ENCODE measurements at places on chromosomes 1 and 21.

- DNase-seq, result no peak
These were observed 33.2 kb downstream of the SSBP3 start for GRCh38 chr1:54372978-54373377.

DNA sequence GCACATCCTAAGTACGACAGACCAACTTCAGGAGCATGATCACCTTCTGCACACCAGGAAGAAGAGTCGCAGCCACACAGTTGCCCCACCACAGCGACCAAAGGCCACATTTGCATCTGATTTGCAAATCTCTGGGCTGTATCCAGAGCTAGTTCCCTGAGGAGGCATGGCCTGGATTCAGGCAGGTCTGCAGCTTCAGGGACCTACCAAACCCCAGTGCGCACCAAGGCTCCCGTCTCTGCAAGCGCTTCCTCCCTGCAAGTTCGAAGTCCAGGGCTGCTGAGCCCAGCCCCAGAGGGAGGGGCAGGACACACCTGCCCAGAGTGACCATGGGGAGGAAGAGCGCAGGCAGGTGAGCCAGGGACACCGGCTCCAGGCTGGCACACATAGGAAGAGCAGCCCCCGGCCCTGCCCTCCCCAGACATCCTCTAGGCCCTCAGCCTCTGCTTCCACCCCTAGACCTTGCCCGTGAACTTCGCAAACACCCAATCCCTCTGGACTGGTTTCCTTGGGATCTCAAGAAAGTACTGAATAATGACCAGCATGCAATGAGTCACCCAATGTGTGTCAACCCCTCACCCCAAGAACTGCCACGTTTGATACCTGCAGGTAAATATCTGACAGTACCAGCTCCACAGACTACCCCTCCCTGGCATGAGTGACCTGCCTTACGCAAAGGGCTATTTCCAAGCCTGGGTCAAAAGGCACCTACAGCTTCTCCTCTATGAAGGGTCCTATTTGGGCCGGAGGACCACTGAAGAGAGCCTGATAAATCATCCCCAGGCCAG, 36.8 kb downstream of the CASZ1 start:
- DNase-seq, result no peak

DNA sequence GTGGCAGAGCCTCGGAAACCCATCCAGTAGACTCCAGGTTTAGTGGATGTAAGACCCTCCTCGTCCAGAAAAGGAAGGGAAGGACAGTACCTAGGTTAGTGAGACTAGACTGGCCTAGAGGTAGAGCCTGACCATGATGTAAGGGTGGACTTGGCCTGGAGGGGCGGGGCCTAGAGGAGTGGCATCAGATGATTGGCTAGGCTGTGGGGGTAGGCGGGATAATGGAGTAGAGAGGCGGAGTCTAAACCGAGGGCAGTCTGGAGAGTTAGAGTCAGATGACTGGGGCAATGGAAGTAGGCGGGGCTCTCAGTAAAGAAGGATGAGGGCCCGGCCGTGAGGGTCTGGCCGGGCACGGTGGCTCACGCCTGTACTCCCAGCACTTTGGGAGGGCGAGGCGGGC, 70.1 kb downstream of the EPHB2 start:
- DNase-seq, result peak; percentile 36

GRCh38 chr1:24236789-24237371, 49.8 kb upstream of the IFNLR1 start:
- peak; percentile 70 for DNase-seq

GRCh38 chr1:56034222-56034621, 545.1 kb downstream of the PLPP3 start:
- peak; percentile 68 for DNase-seq

DNA sequence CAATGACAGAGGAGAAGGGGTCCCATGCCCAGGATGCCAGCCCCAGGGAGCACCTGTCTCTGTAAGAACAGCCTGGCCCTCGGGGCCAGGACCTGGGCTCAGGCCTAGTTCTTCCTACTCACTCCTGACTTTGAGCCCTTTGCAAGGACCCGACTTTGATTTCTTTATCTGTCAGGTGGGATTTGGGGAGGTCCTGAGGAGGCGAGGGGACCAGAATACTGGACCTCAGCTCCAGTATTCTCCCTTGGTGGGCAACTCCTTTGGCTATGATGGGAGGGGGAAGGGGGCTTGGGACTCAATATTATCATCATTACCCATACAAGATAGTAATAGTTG, 18.1 kb downstream of the KCNQ4 start:
- DNase-seq, result no peak

DNA sequence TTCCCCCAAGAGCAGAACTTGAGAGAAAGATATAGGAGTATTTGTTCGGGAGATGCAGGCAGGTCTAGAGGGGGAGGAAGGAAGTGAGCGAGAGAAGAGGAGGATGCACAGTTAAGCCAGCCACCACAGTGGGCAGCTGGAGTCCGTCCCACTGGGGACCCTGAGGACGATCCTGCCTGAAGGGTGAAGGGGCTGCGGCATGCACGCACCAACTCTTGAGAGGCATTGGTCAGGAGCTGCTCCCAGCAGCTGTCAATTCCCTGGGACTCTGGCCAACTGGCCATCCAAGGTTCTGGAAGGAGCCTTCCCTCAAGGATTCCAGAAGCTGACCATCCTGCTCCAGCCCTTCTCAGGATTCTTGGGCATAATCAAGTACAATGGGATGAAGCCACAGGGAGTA, 246.9 kb downstream of the MATN1 start:
- no peak for DNase-seq

GRCh38 chr1:201145132-201145531, 9.1 kb downstream of the TMEM9 start:
- no peak for DNase-seq

GRCh38 chr1:26016258-26016952, 5.2 kb upstream of the EXTL1 start:
- no peak for DNase-seq

- DNase-seq, result peak; percentile 31
These were observed 88.0 kb downstream of the NTNG1 start for GRCh38 chr1:107228704-107229371.

GRCh38 chr1:208803011-208803811, 559.0 kb upstream of the PLXNA2 start:
- DNase-seq, result no peak

- no peak for DNase-seq
These were observed 116.2 kb downstream of the EIF4G3 start for GRCh38 chr1:21060523-21060922.

DNA sequence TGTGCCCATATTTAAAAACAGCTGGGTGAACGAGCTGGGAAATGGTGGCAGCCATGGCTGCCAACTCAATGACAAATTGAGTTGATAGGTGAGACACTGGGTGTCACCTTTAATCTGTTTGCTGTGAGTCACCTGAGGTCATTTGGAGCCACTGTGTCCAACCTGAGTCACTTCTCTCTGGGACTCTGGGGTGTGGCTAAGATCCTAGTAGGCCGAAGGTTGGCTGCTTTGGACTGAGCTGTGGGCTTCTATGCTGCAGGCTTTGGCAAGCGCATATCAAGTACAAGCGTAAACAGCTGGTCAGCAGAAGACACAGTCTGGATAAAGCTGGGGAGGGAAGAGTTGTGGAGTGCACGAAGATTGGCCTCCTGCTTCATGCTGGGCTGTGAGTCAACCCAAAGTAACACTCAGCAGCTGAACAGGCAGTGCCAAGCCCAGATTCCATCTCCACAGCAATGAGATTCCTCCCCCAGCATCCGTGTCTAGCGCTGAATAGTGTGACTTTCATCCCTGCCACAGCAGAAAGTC, 24.0 kb downstream of the TEX35 start:
- DNase-seq, result peak; percentile 96

Measured in AG08395 (cell line).